Spinal cord (tissue), 10 donors: ENCODE measurements at places on chromosomes 13 and 19. TPM values are rescaled to one million over a fixed set of nuclear protein-coding genes. Genes with fewer than 3 reads are reported as not detected.

- DNase-seq, result no peak
Observed at GRCh38 chr13:19890030-19890429, 26.6 kb upstream of the ZMYM5 start.

GRCh38 chr13:114313061-114313860 lies 1.0 kb upstream of the CHAMP1 start:
- DNase-seq, result no peak

GRCh38 chr13:100854006-100854405 lies 179.4 kb upstream of the TMTC4 start:
- peak; percentile 76 for DNase-seq

- no peak for DNase-seq
Observed at GRCh38 chr13:35252536-35253205, 223.8 kb downstream of the MAB21L1 start.

- DNase-seq, result no peak
Observed at GRCh38 chr13:107374038-107374437, 806.1 kb upstream of the ARGLU1 start.

- peak; percentile 73 for DNase-seq
Observed at GRCh38 chr13:48580185-48580803, 47.4 kb upstream of the RCBTB2 start.

DNA sequence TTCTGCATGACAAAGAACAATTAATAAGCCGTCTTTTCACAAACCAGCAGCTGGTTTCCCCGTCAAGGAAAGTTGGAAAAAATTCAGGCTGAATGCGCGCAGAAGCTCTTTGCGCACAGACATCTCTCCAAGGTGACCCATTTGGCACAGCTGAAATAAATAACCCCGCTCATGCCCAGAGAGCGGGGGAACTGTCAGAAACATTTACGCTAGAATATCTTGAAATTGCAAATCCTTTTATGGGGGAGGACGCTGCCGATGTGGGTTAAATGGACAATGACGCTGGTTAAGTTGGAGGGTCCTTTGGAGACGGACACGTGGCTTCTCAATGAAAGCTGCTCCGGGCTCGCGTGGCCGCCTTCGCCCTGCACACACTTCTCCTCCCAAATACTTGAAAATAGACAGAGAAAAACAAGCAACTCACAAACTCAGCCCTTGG lies 30.6 kb downstream of the GSX1 start:
- peak; percentile 43 for DNase-seq

GRCh38 chr19:45403272-45403671 lies 1.6 kb downstream of the PPP1R13L start:
- no peak for DNase-seq

DNA sequence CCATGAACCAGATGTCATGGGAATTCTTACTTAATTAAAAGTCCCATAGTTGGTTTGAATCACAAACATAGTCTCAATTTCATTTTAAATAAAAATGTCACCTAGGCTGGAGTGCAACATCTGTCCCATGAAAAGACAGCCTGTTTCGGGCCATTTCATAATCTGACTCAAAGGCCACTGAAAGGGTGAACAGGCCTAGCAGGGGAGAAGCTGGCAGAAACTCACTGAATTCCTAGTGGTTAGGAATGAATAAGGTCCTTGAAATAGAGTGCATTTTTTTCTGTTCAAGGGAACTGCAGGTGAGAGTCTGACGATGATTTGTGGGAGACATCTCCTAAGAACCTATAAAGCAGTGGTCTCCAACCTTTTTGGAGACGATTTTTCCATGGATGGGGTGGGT lies 44.0 kb upstream of the PCCA start:
- no peak for DNase-seq

- DNase-seq, result no peak
Observed at GRCh38 chr13:75399168-75399878, 82.6 kb downstream of the TBC1D4 start.

- no peak for DNase-seq
Observed at GRCh38 chr19:15101479-15102082, 5.6 kb upstream of the SYDE1 start.

DNA sequence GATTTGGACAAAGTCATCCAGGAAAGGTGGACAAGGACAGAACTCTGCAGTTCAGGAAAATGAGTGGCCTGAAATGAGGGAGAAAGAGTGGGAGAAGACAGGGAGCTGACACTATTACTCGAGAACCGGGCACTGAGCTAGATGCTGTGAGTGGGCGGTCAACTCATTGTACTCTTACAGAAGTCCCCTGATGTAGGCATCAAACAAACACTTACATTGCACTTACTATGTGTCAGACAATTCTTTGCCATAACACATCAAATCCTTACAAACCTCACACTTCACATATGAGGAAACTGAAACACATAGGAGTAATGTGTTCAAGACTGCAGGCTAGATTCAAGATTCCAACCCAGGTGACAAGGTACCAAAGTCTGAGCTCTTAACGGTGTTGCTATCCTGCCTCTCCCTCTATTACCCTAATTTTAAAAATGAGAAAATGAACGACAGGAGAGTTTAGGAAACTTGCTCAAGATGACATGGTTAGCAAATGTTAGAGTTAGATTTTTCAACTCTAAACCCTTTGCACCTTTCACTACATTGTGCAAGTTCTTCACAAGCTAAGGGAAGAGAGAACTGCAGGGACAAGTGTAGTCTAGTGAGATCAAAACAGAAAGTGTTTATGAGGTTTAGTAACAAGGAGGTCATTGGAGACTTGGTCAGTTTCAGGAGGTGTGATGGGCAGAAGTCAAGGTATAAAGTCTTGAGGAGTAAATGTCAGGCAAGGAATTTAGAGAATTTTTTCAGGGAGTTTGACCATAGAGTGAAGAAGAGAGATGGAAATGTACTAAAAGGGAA lies 4.9 kb upstream of the MEDAG start:
- DNase-seq, result no peak

GRCh38 chr13:51805313-51805712 lies 1.4 kb upstream of the DHRS12 start:
- DNase-seq, result no peak

DNA sequence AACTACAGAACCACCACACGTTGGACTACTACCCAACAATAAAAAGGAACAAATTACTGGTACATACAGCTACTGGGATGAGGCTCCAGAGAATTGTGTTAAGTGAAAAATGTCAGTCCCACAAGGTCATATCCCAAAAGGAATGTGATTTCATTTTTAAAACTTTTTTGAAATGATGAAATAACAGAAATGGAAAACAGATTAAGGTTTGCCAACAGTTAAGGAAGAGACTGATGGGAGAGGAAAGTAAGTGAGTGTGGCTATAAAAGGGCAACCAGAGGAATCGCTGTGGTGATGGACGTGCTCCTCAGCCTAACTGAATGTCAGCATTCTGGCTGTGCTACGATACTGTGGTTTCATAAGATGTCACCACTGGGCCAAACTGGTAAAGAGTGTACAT lies 512.8 kb downstream of the UQCRFS1 start:
- no peak for DNase-seq

- DNase-seq, result no peak
Observed at GRCh38 chr19:7763696-7764095, 653 bp downstream of the CLEC4M start.

DNA sequence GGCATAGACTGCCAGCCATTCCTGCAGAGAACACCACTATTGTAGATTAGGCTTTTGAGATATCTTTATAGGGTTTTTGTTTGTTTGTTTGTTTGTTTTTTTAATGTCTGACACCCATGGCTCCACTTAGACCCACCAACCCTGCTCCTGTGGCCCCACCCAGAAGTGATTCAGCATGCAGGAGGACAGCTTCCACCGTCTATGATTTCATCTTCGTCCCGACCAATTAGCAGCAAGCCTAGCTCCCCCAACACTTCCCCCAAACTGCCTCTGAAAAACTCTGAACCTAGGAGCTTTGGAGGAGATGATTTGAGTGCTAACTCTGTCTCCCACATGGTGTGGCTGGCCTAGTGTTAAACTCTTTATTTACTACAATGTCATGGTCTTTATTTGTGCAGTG lies 108.3 kb upstream of the RXFP2 start:
- DNase-seq, result no peak

DNA sequence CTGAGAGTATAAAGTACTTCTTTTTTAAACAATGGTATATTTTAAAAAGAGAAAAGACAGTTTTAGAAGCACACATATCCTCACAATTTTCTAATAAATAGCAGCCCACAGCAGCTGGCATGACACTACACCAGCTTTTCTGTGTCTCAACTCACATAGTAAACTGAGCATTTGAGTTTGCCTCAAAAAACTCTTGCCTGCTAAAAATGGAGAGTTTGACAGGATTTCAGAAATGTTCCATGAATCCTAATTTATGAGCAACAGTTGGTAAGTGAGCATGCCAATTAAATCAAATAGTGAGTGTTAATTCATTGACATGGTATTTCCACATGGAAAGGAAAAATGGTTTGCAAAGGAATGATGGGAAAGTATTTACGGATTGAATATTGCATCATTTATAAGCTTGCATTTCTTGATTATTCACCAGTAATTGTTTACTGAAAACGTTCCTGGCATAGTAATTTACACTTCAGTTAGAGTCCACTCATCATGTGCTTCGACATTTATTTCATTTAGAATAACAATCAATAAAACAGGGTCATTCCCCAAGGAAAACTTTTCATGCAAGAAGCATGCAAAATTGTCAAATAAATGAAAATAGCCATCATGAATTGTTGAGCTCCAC lies 323.0 kb downstream of the EFNB2 start:
- no peak for DNase-seq

- no peak for DNase-seq
Observed at GRCh38 chr13:89205856-89206520, 1534.8 kb downstream of the SLITRK5 start.

- DNase-seq, result no peak
Observed at GRCh38 chr13:99805361-99805760, 166.2 kb downstream of the ZIC5 start.

- DNase-seq, result no peak
Observed at GRCh38 chr13:48993150-48993549, 17.4 kb downstream of the FNDC3A start.

GRCh38 chr13:90015565-90016507 lies 1331.7 kb upstream of the MIR17HG start:
- DNase-seq, result no peak

DNA sequence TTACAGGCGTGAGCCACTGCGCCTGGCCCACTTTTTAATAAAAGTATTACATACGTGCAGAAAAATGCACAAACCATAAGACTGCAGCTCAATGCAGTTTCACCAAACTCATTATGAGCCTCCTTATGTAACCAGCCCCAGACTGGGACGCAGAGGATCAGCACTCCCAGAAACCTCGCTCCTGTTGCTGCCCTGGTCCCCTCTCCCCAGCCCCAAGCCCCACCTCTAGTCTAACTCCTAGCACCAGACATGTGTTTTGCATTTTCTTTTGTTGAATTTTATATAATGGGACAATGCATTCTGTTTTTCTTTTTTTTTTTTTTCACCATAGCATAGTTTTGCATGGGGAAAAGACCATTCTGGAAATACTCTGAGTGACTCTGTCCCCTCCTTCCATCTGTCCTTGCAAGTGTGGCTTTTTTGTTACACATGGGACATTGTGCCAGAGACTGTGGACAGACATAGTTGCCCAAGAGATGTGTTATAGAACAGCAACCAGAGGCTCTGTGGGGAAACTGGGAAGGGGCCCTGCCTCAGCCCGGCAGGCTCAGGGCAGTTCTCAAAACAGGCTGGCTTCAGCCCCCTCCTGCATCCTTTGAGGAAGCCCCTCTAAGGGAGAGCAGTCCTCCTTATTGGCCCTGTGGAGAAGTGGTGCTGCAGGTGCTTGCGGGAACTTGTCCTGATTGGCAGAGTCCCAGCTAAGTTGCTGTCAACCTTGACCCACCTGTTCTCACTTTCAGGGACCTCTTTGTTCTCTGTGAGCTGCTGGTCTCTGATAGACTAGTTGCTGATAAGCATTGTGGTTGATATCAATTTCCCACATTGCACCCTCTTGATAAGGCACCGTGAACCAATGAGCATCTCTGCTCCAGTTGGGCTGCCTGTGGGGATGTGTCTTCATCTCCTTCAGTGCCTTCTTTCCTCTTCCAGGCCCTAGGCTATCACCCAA lies 13.8 kb upstream of the OLFM4 start:
- DNase-seq, result no peak

- DNase-seq, result no peak
Observed at GRCh38 chr19:55145232-55145631, 3.8 kb downstream of the TNNT1 start.

DNA sequence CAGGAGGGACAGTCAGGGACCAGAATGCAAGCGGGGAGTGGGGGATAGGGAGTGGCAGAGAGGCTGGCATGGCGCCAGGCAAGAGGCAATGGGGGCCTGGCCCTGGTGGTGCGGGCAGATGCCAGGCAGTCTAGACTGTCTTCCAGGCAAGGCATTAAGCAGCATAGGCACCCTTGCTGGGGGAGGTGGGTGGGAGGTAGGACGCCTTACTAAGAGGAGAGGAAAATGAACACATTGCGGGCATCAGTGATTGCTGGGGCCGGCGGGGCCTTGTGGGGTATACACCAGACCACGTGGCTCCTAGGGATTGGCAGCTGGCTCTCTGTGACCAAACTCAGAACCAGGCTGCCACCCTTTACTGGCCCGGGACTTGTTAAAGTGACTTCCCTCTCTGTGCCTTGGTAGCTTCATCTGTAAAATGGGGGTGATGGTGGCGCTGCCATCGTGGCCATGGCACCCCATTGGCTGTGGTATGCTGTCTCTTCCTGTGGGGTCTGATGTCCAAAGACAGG lies 46.0 kb downstream of the DNM2 start:
- no peak for DNase-seq

GRCh38 chr13:36998624-36999041 lies 507 bp downstream of the ALG5 start:
- peak; percentile 56 for DNase-seq

DNA sequence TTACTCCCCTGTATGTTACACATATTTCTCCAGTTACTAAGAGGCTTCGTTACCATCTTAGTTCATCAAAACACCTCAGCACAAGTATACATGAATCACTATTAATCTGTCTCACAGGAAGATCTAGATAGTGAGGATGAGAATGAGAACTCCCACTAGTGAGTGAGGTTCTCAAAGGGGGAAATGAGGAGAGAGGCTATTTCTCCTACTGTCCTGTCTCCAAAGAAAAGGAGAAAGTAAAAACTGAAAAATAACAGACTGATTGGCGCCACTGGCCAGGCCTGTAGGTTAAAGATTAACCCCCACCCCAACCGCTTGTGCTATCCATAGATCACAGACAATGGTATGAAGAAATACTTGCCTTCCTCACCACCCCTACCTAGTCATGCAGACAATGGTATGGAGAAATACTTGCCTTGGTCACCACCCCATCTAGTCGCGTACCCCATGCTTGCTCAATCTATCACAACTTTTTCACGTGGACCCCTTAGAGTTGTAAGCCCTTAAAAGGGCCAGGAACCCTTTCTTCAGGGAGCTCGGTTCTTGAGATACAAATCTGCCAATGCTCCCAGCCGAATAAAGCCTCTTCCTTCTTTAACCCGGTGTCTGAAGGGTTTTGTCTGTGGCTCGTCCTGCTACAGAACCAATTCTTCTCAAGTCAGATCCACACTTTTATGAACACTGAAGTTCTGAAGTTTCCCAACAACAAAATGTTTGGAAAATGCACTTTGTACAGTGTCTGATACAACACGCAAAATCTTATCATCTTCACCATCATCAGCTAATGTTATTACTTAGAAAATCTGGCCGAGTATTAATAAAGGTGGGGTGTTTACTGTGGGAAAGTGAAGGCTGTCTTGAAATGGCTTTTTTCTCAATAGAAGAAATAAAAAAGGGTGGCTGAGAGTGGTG lies 598.1 kb downstream of the UQCRFS1 start:
- no peak for DNase-seq

The GRIN3B gene
- polyA plus RNA-seq, result 1.5 TPM

The ERICH6B gene
- polyA plus RNA-seq, result 2.8 TPM

The KIR2DL3 gene
- not detected for polyA plus RNA-seq

The LRRC25 gene
- polyA plus RNA-seq, result 1.3 TPM

The ZNF613 gene
- polyA plus RNA-seq, result 9.8 TPM

The CD209 gene
- polyA plus RNA-seq, result 0.95 TPM

The CLEC17A gene
- 0.16 TPM for polyA plus RNA-seq

The ZNF43 gene
- polyA plus RNA-seq, result 19.6 TPM

The DIRAS1 gene
- 69.5 TPM for polyA plus RNA-seq
